ENCODE measurements at places on chromosomes 7 and 10.
A peak's percentile ranks its signal among the peaks of the same experiment; 100 is the strongest.

- DNase-seq, result no peak
Measured at GRCh38 chr10:13993673-13994089, 337.0 kb downstream of the FRMD4A start.

GRCh38 chr7:24965831-24966708, 13.9 kb downstream of the OSBPL3 start:
- no peak for DNase-seq

GRCh38 chr7:144384071-144384470, 19.4 kb downstream of the NOBOX start:
- no peak for DNase-seq

GRCh38 chr10:125455855-125456254, 227.1 kb downstream of the TEX36 start:
- no peak for DNase-seq

- no peak for DNase-seq
Measured at GRCh38 chr7:34851431-34851830, 185.9 kb downstream of the DPY19L1 start.

DNA sequence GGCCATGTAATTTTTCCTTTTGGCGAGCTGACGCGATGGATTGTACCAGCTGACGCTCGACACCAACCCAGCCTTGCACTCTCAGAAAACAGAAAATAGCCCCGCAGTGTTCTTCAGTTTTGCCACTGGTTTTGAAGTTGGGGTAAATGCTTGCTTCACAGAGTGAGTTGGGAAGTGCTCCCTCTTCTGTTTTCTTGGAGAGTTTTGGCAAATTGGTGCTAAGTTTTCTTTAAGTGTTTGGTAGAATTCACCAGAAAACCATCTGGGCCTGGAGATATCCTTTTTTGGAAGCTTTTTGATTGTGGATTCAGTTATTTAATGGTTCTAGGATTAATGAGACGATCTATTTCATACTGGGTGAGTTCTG, 252.8 kb downstream of the ELFN1 start:
- no peak for DNase-seq

DNA sequence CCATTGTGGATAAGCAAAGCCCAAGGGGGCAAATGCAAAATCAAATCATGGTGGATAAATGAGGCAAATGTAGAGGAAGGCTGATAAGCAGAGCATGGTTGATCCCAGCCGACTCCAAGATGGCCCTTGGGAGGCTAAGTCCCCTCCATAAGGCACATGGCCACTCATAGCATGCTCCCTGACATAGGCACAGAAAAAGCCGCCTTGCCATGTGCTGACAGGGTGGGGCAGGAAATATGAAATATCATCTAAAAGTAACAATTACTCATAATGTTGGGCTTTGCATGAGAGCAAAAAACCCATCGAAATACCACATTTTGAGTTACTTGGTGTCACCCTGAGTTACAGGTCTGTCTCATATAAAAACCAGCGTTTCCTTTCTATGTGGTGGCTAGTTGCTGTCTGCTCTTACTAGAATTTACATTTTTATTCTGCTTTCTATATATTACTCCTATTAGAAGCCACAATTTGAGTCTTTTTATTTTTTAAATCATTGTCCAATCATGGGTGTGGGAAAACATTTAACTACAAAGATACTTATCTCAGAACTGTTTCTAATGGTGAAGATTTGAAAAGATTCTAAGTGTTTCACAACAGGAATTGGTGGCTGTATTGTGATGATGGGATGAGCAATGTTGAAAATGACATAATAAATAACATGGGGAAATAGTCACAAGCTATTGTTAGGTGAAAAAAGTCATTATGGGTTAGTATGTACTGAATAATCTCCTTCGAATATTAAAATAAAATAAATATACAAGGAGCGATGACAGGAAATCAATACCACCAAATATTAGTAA, 102.7 kb downstream of the CUBN start:
- DNase-seq, result peak; percentile 45

- DNase-seq, result no peak
Measured at GRCh38 chr7:44078521-44078920, 3.8 kb downstream of the POLM start.

DNA sequence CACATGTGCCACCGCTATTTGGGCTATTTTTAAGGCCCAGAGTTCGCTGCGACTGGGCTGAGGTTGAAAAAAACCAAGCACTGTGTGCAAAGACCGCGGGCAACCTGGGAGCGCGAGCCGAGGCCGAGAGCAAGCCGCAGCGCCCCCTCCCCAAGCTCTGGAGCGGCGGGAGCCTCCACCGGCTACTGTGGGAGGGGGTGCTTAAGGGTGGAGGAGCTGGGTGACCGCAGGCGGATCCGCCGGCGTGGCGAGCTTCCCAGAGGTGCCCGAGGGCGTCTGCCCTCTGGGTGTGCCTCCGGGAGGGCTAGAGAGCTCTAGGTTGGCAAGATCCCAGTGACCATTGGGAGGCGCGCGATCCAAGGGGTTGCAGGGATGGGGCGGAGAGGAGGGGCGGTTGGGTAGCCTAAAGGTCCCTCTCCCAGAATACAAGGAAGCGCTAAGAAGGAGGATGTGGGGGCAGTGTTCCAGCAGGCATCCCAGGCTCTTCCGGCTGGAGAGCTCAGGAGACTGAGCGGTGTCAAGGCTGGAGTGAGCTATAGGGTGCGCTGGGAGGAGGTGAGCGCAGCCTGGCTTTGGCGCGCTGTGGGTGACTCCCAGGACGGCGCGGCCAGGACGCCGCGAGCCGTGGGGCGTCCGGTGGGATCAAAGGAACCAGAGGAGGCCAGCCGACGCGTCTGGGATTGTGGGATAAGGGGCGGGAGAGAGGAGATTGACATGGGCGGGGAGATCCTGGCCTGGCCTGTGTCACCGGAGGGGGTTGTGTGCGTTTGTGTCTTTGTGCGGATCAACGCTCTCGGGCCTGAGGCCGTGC, 8.0 kb downstream of the DLX5 start:
- DNase-seq, result no peak
